ENCODE measurements at places on chromosomes 5 and 9. TPM values are rescaled to one million over a fixed set of nuclear protein-coding genes. Genes with fewer than 3 reads are reported as not detected.

PTGES gene
- 17.2 TPM for total RNA-seq

DNAH5 gene
- 0.37 TPM for total RNA-seq

DNAJC18 gene
- total RNA-seq: 5.7 TPM

ARHGEF37 gene
- total RNA-seq: 7.0 TPM

GAS1 gene
- total RNA-seq: 0.07 TPM
